ENCODE measurements at places on chromosomes 6 and 20.

GRCh38 chr6:44051515-44051914 lies 75.7 kb downstream of the MRPL14 start:
- DNase-seq: no peak

GRCh38 chr20:35767683-35768481 lies 3.9 kb upstream of the PHF20 start:
- DNase-seq: peak; percentile 75

- peak; percentile 91 for DNase-seq
Observed at GRCh38 chr6:24394780-24395437, 7.8 kb upstream of the MRS2 start.

- peak; percentile 84 for DNase-seq
Observed at GRCh38 chr20:50987493-50988210, 29.0 kb downstream of the MOCS3 start.

GRCh38 chr6:146950351-146950835 lies 253.8 kb upstream of the STXBP5 start:
- DNase-seq: peak; percentile 60

DNA sequence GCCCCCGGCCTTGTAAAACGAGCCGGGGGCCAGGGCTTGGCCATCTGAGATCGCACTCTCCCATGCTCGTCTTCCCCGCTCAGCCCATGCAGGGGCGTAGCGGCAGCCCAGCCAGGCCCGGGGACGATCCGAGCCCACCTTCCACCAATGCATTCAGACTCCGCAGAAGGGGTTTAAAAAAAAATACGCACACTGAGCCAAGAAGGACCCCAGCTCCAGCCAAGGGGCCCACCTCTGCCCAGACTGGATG lies 320 bp downstream of the GSTA4 start:
- no peak for DNase-seq

- DNase-seq: no peak
Observed at GRCh38 chr20:43185901-43186300, 3.8 kb downstream of the PTPRT start.

DNA sequence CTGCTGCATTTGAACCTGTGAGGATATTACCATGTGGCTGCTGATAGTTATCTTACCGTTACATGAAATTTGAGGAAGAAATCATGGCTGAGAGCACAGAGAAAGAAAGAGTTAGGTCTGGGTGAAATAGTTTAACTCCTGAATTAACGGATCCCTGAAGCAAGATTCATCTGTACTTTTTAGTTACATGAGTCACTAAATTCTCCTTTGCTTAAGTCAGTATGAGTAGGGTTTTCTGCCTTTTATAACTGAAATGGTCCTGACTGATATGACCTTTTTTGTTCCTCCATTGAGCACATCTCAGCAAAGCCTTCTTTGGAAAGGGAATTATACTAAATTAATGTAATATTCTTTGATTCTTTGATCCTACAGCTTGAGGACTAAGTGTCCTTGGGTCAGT lies 333.3 kb upstream of the ZFP64 start:
- DNase-seq: no peak

DNA sequence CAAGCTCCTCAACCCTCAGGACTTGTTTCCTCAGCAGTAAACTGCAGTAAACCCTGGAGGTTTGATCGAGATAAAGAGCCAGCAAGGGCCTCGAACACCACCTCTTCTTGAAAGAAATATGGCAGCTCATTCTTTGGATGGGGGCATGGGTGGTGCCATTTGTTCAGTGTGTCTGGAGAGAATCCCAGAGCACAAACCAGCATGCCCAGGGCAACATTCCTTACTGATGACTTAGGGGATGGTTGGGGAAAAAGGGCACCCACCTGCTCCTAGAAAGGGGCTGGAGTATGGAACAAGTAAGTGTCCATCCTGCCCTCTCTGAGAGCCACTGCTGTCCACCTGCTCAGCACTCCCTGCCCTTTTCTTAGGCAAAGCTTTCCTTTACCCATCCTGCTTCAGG lies 31.3 kb upstream of the ZFAND3 start:
- DNase-seq: no peak

GRCh38 chr6:137734875-137735182 lies 132.2 kb upstream of the TNFAIP3 start:
- DNase-seq: peak; percentile 95

DNA sequence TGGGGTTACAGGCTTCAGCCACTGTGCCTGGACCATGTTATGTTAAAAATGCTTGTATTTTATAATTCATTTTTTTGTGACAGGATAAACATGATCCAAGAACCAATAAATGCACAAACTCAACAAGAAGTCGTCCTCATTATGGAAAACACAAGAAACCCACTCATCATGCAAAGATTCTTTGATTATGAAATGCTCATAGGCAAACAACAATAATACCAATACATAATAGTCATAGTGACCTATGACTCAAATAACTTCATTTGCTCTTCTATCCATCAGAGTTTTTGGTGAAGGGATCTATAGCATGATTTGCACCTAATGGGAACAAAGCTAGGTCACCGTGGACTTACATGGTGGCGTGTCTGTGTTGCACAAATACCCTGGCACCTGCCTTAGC lies 217.1 kb upstream of the THEMIS start:
- no peak for DNase-seq

GRCh38 chr20:61169874-61170273 lies 82.2 kb upstream of the CDH4 start:
- DNase-seq: no peak

- DNase-seq: peak; percentile 76
Observed at GRCh38 chr20:49964964-49965780, 17.6 kb upstream of the SNAI1 start.

GRCh38 chr6:135728589-135728988 lies 122.9 kb upstream of the PDE7B start:
- no peak for DNase-seq

GRCh38 chr6:134416418-134417154 lies 98.7 kb upstream of the SGK1 start:
- DNase-seq: peak; percentile 75

DNA sequence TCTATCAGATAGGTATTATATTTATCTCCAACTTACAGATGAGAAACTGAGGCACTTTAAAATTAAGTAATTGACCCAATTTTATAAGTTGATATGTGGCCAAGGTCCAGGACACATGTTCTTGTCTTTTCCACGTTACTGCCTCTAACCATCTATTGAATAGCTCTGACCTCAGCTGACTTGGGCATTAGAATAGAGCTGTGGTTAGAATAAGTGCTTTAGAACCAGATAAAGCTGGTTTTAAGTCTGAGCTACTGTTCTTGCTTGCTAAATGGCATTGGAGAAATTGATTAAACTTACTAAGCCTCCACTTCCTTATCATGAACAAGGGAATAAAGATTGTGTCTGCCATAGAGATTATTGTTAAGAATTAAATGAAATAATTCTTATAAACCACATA lies 147.8 kb upstream of the DTNBP1 start:
- no peak for DNase-seq

DNA sequence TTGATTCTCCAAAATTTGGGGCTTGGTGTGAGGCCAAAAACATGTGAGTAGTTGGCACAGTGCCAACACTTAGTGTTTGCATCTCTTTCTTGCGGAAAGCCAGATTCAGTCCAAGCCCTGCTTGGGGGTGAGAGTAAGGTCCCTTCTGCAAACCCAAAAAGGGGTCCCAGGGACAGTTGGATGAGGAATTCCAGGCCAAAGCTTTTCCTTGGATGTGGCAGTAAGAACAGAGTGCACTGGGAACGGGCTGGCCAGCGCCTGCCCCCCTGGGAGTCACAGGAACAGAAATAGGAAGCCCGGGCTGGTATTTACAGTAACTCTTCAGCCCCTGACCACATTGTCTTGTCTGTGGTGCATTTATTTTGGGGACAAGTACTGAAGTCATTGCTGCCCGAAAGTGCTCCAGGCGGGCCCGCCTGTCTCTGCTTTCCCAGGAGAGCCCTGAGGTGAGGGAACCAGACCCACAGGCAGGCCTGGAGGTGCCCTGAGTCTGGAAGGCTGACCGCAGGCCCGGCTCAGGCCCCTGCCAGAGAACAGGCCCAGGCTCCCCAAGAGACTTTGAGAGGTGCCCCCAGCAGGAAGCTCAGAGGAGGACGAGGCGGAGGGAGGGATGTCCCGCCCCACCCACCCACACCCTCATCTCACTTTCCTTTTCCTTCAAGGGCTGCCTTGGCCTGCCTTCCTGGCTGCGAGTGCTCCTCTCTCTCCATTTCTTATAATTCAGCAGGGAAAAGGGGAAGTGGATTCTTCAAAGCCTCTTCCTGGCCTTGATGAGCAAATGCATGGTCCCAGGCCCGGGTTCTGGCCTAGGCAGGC lies 218.4 kb downstream of the MAFB start:
- peak; percentile 17 for DNase-seq

DNA sequence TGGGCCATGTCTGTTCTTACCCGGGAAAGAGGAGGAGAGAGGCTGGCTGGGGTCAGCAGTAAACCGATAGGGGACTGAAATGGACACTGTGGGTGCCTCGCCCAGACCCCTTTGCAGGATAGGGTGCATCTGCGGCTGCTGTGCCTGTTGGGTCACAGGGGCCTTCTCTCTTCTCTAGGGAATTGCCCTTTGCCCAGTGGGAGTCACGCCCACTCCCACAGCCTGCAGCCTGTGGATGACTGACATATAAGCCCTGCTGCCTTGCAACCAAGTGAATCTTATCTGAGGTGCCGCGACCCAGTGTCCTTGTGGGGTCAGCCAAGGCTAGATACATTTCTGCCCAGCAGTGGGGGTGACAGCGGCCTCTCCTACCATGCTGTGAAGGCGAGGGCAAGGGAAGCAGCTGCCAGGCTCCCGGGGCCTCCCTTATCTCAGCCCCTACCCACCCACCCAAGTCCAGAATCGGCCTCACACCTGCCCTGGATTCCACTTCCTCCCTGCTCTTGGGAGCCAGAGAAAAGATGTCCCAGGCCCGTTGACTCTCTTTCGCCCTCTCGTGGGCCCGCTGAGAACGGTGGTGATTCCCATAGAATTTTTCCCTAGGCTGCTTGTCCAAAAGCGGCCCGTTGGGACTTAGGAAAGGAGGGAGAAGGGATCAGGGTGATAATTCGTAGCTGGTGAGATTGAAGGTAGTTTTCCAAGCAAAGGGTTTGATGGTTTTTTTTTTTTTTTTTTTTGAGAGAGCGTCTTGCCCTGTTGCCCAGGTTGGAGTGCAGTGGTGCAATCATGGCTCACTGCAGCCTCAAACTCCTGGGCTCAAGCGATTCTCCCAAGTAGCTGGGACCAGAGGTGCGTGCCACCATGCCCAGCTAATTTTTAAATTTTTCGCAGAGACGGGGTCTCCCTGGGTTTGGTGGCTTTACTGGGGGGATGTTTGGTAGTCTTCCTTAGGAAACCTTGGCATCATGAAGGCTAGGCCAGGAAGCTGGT lies 76.4 kb upstream of the RNF24 start:
- peak; percentile 60 for DNase-seq

DNA sequence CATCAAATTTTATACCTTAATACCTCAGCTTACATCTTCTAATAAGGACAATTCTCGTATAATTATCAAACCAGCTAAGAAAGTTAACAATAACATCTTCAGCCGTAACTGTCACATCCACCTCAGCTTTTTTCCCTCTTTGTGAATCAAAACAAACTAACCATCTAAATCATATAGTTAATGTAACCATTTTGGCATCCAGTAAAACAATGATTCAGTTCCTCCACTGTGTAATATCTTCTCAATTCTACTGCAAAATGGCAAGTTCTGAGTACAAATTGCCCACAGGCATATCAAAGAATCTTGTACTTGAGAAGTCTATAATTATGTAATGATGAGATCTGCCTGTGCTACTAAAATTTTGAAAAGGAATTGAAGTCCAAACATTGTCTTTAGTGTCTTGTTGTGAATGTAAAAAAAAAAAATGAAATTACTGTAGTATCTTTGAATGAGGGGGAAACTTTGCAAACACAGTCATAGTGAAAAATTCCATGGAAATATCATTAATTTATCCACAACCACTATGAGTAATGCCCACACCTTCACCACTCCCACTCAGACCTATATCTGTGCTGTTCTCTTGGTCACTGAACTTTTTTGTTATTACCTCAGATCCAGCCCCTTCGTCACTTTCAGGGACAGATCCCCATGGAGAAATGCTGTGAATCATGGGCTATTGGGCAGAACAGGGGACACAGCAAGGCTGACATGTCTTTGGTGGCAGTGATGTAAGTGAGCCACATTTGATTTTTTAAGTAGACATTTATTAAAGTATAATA lies 178.6 kb upstream of the RAB32 start:
- no peak for DNase-seq

DNA sequence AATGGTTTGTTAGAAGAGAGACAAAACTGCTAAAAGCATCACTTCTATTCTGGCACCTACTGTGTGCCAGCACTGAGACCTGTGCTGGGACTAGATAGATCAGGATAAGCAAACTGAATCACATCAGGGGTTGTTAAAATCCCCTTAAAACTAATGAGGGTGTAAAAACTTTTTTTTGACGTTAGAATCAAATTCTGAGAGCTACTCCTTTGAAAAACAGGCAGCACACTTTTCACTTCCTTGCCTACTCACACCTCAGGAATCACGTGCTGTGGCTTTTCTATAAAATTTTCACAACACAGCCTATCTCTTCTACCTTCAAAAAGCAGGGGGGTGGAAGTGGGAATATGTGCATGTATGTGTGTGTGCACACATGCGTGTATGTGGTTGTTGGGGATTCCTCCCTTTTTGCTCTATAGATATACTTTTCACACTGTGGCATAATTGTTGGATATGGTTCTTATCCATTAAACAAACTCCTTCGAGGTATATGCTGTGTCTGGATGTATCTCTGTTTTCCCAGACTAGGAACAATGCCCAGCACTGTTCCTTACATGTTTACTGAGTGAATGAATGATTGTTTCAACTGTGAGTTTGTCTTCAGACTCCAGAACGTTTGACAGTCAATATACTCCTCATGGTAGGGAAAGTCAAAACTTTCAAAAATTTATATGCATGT lies 105.4 kb downstream of the FYN start:
- no peak for DNase-seq

GRCh38 chr6:41042226-41043055 lies at the start of gene TSPO2:
Gene TSPO2 (plus strand): TSS chr6:41042467. CDS start chr6:41042986, 519 bp downstream.
- DNase-seq: no peak

DNA sequence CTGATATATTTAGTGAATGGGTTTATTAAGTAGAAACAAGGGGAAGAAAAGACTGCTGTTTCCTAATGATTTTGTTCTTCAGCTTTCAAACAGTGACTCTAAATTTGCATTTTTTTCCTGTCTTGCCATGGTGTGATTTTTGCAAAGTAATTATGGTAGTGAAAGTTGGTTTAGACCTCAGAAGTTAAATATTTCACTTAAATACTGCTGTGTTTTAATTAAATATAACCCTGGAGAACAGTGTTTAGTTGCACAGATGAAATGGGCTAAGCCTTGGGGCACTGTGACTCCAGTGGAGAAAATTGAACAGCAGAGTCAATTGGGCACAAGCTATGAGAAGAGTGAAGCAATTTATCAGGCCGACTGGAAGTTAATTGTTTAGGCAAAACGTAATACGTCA lies 111.1 kb upstream of the MCHR2 start:
- DNase-seq: no peak

DNA sequence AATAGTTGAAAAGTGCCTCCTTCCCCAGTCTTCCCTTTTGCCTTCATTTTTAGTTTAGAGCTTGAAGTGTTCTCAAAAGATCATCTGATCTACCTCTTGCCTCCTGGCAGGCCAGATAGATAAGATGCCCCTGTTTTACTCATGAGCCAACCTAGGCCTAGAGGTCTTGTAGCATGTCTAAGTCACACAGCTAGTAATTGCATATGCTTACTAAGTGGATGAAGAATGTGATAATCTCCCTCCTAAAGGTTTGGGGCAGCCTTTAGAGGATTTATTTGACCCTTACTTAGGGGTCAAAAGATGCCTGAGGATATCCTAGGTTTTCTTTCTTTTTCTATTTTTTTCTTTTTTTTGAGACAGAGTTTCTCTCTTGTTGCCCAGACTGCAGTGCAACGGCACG lies 2.1 kb downstream of the C6orf141 start:
- DNase-seq: no peak

- DNase-seq: peak; percentile 64
Observed at GRCh38 chr6:87698547-87699006, 3.5 kb downstream of the AKIRIN2 start.

- DNase-seq: no peak
Observed at GRCh38 chr6:43451348-43451747, 4.0 kb downstream of the DLK2 start.
